ENCODE measurements at places on chromosomes 1 and 21.

DNA sequence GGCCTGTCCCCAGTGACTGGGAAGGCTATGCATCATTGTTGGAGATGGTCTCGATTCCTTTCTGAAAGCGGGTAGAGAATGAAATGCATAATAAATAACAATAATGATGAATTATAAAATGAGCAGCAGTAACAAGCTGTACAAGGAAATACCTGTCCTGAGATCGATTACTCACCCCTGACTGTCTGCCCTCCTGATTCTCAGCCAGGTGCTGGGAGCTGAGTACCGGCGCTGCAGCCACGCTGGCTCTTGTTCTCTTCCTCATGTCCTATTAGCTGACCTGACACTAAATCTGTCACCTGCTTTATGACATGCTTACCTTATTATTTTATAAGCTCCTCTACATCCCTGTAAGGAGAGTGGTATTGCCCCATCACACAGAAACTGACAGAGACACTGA lies 3.4 kb downstream of the AGPAT3 start:
- DNase-seq, result no peak

- no peak for DNase-seq
These were observed 16.2 kb downstream of the EDN2 start for GRCh38 chr1:41468122-41468762.

DNA sequence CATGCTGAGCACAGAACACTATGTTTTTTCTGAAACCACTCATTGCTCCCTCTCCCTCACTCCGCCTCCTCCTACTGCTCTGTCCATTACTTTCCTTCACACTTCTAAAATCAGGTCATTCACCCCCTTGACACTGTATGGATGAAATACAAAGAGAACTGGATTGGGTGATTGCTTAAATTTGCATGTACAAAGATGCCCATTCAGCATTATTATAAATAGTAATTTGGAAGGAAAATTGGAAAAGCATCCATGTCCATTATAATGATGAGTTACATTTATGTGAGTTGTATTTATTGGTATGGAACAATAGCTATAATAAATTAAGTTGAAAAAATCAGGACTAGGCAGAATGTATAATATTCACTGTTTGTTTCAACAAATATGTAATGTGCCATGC lies 83.7 kb downstream of the PLD5 start:
- no peak for DNase-seq

DNA sequence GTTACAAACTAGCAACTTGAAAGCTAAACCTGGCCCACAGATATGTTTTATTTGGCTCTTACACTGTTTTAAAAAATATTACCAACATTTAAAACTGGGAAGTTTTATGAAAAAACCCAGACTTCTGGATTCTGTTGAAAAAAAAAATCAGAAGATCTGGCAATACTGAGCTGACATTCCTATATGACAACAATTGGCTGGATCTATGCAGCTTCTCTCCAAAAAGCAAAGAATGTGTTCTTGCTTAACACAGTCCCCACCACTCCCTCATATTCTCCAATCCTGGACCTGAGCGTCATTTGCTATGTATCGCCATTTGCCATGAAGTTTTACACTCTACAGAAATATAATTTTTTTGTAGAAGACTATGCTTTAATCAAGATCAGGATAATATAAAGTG lies 859.6 kb downstream of the LTN1 start:
- no peak for DNase-seq

DNA sequence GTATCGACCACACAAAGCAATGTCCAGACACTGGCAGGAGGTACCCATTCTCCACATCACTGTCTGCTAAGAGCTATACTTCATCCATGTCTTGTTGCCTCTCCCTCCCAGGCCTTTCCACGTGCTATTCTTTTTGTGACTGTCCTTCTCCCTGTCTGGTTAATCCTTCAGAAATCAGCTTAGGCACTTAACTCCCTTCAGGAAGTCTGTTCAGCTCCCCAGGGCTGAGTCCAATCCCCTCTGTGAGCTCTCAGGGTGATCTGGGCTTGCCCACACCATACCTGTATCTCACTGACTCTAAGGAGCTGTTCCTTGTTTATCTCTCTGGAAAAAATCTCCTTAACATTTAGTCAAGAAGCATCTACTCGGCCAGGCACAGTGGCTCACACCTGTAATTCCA lies 69.4 kb downstream of the NID1 start:
- no peak for DNase-seq

DNA sequence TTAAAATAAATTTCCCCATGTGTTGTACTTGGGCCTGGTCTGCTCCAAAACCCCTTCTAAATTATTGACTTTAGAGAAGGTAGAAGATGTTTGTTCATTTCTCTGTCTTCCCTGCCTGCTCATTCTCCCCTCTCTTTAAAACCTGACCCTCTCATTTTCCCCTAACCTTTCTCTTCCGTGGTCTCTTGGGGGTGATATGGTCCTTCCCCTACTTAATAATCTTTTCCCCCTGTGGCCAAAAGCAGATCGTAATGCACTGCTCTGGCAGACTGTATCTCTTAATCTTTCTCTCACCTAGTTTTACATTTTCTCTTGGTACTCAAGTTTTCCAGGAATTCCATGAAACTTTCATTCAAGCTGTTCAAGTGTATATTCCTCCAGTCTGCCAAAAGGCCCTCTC lies 301.7 kb downstream of the TTLL7 start:
- DNase-seq, result no peak

DNA sequence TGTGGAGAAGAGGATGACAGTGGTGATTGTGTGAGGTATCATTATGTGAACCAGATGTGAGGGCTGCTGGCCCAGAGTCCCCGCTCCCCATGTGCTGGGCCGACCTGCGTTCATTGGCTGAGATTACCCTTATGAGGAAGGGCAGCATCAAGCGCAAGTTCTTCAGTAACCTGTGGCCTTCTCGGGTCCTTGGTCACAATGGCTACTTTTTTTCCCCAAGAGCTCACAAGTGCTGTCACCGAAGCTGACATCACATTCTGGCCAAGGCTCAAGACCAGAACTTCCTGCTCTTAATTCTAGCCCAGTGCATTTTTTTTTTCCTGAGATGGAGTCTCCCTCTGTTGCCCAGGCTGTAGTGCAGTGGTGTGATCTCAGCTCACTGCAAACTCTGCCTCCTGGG lies 262.9 kb downstream of the RHOU start:
- no peak for DNase-seq

DNA sequence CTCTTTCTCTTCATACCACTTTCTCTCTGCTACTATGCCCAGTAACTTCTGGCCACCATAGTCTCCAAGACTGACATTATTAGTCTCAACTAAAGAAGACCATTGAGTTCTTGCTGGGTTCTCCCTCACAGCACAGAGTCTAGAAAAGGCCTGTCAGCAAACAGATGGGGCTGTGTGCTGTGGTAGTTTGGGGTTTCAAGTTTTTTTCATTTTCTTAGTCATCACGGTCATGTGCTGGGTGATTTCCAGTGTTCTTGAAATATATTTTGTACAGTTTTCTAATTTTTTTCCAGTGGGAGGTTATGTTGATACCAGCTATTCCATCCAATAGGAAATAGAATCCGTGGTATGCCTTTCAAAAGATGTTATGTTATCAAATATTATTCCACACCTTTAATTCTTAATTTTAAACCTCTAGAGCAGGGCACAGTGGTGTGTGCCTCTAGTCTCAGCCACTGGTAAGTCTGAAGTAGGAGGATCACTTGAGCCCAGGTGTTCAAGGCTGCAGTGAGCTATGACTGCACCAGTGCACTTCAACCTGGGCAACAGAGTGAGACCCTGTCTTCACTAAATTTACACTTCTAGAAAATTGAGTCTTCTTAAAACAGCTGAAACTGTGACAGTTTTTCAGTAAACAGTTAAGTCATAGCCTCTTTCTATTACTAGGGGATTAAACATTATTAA lies 8.3 kb downstream of the CFHR2 start:
- DNase-seq, result peak; percentile 3

DNA sequence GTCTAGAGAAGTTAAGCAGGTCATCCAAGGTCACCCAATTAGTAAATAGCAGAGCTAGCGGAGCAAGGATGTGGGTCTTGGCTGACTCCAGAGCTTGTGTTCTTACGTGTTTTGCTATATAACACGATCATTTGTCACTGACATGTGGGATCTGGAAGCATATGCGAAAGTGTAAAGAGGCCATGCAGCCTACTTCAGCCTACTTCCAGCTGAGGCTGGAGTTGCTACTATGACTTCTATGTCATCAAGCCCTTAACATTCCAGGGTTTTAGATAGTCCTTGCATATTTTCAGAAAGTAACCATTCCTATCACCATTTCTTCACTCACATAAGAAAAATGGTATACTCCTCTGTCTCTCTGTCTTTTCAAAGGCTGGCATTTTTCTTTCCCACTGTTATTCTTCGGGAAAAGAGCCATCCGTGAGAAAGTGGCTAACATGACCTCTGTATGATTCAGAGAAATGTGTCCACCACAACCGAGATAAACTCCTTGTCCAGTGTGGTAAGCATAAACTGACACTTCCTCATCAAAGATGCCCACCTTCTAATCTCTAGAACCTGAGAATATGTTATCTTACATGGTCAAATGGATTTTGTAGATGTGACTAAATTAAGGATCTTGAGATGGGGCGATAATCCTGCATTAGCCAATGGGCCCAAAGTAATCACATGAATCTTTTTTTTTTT lies 24.0 kb upstream of the ABL2 start:
- no peak for DNase-seq

GRCh38 chr1:225449261-225449660 lies 21.4 kb upstream of the LBR start:
- no peak for DNase-seq

GRCh38 chr1:150311762-150312161 lies 9.6 kb upstream of the PRPF3 start:
- DNase-seq, result no peak

- peak; percentile 61 for DNase-seq
These were observed 2.9 kb upstream of the HTR6 start for GRCh38 chr1:19661721-19662228.

- DNase-seq, result no peak
These were observed 34.3 kb downstream of the AMY1C start for GRCh38 chr1:103783944-103784377.

GRCh38 chr1:183411091-183411490 lies 7.1 kb downstream of the NMNAT2 start:
- DNase-seq, result no peak

DNA sequence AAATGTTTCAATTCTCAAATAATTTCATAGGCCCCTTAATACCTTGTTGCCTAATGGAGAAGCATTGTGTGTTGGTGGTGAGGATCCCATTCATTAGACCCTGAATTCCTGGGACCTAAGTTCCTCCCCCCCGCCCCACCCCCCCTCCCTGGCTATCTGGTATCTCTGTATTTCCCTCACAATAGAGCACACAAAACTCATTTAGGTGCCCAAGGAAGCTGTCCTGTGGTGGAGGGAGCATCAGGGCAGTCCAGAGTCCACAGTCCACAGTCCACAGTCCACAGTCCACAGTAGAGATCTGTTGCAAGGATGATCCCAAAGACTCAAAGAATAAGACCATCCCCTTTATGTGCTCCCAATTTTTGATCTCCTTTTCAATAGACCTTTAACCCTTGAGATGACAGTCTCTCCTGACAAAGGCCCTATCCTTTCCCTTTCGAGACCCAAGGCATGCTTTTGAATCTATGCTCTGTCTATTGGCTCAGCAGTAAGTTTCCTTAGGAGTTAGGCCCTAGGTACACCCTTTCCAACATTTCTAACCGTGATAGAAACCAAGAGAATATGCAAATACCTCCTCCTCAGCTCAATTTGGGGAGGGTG lies 123.9 kb downstream of the ZBTB18 start:
- DNase-seq, result no peak
